ENCODE measurements at places on chromosomes 2 and 18.

DNA sequence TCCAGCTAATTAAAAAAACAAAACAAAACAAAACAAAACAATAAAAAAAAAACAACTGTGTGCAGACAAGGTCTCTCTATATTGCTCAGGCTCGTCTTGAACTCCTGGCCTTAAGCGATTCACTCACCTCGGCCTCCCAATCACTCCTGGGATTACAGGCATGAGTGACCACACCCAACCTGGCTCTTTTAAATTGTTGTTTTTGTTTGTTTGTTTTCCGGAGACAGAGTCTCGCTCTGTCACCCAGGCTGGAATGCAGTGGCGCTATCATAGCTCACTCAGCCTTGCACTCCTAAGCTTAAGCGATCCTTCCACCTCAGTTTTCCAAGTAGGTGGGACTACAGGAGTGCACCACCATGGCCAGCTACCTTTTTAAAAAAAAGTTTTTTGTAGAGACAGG lies 201.6 kb downstream of the EN1 start:
- peaks cover 15% of the 10 kb centered on the region for H3K27me3 ChIP-seq
- H3K36me3 ChIP-seq, result no peaks in the 10 kb centered on the region
- no peak overlapping the region for H3K27ac ChIP-seq

- peaks cover 18% of the 10 kb centered on the region for H3K27me3 ChIP-seq
- no peak overlapping the region for H3K4me3 ChIP-seq
- no peak overlapping the region for H3K27ac ChIP-seq
- DNase-seq, result no peak
- H3K4me1 ChIP-seq, result no peaks in the 10 kb centered on the region
These were observed 177.2 kb downstream of the MYO3B start for GRCh38 chr2:170354855-170355780.

- DNase-seq, result peak; percentile 96
- H3K27ac ChIP-seq, result no peak overlapping the region
- no peaks in the 10 kb centered on the region for H3K36me3 ChIP-seq
- H3K27me3 ChIP-seq, result no peaks in the 10 kb centered on the region
- peaks cover 11% of the 10 kb centered on the region for H3K4me1 ChIP-seq
- no peak overlapping the region for H3K4me3 ChIP-seq
These were observed 129.6 kb upstream of the SLC1A4 start for GRCh38 chr2:64859312-64860212.

GRCh38 chr2:235864302-235864701 lies 303.9 kb downstream of the GBX2 start:
- H3K27ac ChIP-seq, result no peak overlapping the region
- DNase-seq, result no peak
- H3K4me3 ChIP-seq, result no peak overlapping the region

- H3K27me3 ChIP-seq, result no peaks in the 10 kb centered on the region
- H3K4me3 ChIP-seq, result no peak overlapping the region
- no peak for DNase-seq
- H3K27ac ChIP-seq, result no peak overlapping the region
These were observed 11.7 kb downstream of the OSBPL6 start for GRCh38 chr2:178205853-178206521.

GRCh38 chr18:11110509-11110908 lies 38.9 kb downstream of the PIEZO2 start:
- no peaks in the 10 kb centered on the region for H3K27me3 ChIP-seq

DNA sequence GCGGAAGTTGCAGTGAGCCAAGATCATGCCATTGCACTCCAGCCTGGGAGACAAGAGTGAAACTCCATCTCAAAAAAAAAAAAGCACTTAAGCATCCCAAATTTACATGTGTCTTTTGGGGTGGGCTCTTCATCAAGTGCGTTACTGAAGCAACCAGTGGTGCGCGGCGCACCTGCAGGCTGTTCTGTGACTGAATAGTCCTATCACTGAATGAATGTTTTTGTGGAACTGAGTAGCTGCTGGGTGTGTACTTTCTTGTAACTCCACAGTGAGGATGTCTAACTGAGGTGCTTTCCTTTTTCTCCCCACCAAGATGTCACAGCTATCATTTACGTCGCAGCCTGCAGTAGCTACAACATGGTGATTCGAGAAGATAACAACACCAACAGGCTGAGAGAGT lies 17.0 kb downstream of the CHMP1B start:
- no peaks in the 10 kb centered on the region for H3K27me3 ChIP-seq
- H3K4me1 ChIP-seq, result no peaks in the 10 kb centered on the region
- DNase-seq, result no peak
- no peak overlapping the region for H3K27ac ChIP-seq

Data from MCF 10A (cell line).